ENCODE measurements at places on chromosomes 12 and 14.
A peak's percentile ranks its signal among the peaks of the same experiment; 100 is the strongest.

DNA sequence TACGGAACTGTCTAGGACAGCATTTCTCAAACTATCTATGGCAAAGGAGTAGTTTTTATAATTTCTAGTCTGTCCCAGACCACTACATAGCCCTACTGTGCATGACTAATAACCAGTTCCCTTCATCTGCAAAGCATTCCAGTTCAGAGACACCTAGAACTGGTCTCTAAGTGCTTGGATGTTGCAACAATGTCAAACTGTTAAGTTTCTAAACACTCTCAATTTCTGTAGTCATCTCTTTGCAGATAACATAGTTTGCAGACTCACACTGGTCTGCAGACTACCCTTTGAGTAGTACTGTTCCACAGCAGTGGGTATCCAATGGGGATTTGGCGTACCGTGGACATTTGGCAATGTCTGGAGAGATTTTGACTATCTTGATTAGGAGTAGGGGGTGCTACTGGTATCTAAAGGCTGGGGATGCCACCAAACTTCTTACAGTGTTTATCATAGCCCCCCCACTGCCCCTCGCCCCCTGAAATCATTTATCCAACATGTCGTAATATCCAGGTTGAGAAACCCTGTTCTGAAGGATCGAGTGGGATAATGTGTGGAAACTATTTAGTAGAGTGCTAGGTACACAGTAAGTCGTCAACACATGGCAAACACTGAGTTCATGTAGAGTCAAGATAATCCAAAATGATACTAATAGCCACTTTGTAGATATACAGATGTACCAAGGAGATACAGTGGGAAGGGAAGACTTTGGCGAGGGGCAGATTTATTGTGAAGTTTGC lies 1.7 kb downstream of the C12orf76 start:
- no peak for DNase-seq

- peak; percentile 31 for DNase-seq
Measured at GRCh38 chr14:75303381-75303789, 24.8 kb downstream of the FOS start.

GRCh38 chr14:68085742-68086141 lies 266.2 kb downstream of the RAD51B start:
- no peak for DNase-seq

DNA sequence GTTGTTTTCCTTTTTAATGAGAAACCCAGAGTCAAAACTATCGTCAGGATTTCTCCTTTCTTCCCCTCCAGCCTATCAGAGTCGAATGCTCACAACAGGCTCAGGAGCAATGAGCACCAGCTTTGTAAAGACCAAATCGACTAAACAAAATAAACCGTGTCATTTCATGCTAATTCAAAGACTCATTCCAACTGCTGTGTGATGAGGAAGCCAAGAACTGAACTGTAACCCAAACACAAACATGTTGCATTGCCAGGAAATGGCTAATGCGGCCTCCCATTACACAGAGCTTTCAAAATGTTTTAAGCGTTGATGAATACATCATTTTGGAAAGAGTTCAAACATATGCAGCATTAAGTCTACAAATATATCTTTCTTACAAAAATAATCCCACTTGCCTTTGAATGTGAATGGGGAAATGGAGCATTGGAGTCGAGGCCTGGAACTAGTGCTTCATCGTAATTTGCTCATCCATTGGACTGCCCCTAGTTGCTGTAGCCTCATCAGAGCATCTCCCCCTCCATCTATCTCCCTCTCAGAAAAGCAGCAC lies 349.5 kb downstream of the GXYLT1 start:
- no peak for DNase-seq

DNA sequence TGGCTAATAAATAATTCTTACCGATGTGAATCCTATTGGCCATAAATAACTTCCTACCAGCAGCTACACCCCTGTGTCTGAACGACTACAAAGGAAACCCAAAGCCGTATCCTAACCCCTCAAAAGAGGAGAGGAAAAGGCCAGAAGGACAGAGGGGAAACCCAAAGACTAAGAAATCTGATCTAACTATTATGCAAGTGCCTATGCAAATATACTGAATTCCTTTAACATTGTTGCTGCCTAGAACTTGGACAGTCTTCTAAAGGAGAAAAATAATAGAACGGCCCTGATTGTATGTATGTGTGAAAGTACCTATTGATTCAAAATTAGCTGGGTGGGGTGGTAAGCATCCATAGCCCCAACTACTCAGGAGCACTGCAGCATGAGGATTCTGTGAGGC lies 997 bp downstream of the PLEKHG7 start:
- DNase-seq, result no peak

- DNase-seq, result no peak
Measured at GRCh38 chr14:90698379-90698869, 117.8 kb downstream of the TTC7B start.

GRCh38 chr14:88632512-88632911 lies 69.7 kb downstream of the ZC3H14 start:
- DNase-seq, result no peak

DNA sequence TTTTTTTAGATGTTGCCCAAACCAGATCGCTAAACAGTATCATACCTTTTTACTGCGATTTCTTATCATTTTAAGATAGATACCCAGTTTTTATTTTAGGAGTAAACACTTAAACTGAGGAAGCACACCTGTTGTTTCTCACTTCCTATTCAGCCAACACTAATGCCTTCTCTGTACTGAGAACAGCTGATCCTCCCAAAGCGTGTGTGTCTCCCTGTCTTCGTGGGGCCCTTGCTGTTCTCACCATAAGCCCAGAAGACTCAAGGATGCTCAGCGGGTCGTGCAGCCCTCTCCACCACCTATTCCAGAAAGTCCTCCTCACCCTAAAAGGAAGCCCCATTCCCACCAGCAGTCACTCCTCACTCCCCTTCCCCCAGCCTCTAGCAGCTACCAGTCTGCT lies 14.8 kb downstream of the PPP2R5C start:
- no peak for DNase-seq

- DNase-seq, result no peak
Measured at GRCh38 chr12:100824476-100824875, 29.9 kb downstream of the ANO4 start.

- DNase-seq, result no peak
Measured at GRCh38 chr14:99125113-99125512, 146.9 kb downstream of the BCL11B start.

- no peak for DNase-seq
Measured at GRCh38 chr14:54387328-54387727, 9.5 kb upstream of the CDKN3 start.

DNA sequence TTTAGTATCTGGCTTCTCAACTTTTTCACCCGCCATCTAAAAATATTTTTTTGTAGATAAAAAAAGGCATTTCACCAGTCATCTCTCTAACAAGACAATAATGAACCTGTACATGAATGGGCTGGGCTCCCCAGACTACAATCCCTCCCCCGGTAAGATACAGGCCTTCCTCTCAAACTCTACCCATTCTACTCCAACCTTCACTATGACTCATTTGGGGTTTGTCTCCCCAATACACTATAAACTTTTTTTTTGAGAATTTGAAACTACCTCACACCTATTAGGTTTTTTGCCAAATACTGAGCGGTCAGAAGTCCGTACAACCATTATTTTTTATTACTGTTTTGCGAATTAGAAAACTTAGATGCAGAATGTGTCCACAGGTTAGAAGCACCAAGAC lies 784 bp downstream of the RPL6 start:
- no peak for DNase-seq

GRCh38 chr14:51792809-51793208 lies 67.6 kb upstream of the GNG2 start:
- DNase-seq, result no peak

GRCh38 chr12:79886917-79887519 lies 47.9 kb downstream of the PPP1R12A start:
- no peak for DNase-seq

GRCh38 chr12:71021491-71021890 lies 101.0 kb upstream of the PTPRR start:
- no peak for DNase-seq
